Suprapubic skin (tissue), 4 donors: ENCODE measurements at places on chromosomes 2 and 18. TPM values are rescaled to one million over a fixed set of nuclear protein-coding genes. Genes with fewer than 3 reads are reported as not detected.

ERFE gene
- not detected for total RNA-seq

WNT10A gene
- total RNA-seq: 14.3 TPM

DNA sequence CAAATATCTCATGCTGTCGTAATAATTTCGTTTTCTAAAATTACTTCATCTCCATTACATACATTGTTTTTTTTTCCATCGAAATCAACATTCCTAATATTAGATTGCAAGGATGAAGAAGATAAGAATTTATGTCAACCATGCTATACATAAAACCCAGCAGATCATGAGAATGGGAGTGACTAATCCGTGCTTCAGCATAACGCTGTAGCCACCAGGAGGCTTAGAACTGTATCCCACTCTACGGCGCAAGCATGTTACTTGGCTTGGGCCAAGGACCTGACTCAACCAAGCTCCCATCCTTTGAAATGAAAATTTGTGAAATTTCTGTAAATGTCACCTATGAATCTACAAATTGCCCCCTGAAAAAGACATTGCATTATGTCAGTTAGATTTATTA, 392.5 kb downstream of the FIGN start:
- DNase-seq: no peak

DNA sequence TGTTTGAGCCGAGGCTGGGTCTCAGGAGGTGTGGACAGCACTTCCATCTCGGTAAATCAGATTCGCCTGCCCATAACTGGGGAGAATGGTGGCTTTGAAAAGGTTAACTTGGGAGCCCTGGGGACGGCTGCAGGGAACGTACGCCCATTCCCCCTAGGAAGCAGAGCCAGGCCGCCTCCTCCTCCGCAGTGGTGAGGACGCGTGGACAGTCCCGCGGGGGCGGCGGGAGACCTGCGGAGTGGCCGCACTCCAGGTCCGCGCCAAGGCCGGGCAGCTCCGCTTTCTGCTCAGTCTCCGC, 845 bp upstream of the MYCN start:
- DNase-seq: no peak
